ENCODE measurements at places on chromosomes 2 and 18.

GRCh38 chr2:88638743-88639142, 11.5 kb upstream of the EIF2AK3 start:
- DNase-seq = no peak

DNA sequence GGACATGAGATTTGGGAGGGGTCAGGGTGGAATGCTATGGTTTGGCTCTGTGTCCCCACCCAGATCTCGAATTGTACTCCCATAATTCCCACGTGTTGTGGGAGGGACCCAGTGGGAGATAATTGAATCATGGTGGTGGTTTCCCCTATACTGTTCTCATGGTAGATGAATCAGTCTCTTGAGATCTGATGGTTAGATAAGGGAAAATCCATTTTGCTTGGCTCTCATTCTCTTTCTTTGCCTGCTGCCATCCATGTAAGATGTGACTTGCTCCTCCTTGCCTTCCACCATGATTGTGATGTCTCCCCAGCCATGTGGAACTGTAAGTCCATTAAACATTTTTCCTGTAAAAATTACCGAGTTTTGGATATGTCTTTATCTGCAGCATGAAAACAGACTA, 80.9 kb upstream of the GALNT5 start:
- no peak for DNase-seq

DNA sequence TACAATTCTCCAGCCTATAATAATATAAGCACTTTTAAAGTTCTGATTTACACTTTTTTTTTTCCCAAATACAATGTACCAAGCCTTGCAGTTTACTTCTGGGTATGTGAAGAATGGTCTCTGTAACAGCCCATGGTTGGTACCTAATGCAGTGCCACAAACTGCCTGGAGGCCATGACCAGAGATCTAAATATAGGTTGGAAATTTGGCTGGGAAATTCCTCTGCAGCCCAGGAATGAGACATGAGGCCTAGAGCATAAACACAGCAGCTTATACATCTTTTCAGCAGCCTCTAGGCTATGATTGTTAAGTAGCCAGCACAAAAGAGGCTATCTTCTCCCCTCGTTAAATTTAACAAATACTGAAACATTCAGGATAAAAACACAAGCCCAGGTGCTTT, 432.0 kb upstream of the FAM98A start:
- no peak for DNase-seq

DNA sequence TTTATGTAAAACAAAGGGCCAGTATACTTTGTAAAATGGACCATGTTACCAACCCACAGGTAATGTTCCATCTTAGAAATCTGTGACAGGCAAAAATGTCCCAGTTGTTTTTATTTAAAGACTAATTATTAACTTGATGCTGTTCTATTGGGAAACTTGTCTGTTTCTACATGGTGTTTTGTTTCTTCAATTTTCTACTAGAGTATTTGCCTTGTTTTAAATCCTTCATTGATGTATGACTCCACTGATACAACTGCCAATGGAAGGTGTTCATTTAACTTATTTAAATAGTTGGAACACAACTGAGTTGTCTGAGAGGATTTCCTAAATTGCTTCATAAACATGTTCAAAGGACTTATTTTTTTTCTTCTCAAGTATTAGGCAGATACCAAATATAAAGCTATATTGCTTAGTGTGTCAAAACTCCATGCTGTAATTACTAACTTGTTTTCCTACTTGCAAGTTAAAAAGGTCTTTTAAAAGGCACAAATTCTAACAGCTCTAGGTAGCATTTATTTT, 152.0 kb upstream of the XPO1 start:
- DNase-seq = no peak

GRCh38 chr2:219912491-219912921, 285.1 kb downstream of the SLC4A3 start:
- no peak for DNase-seq

- DNase-seq = no peak
These were observed 70.3 kb downstream of the VAPA start for GRCh38 chr18:9984080-9984479.

DNA sequence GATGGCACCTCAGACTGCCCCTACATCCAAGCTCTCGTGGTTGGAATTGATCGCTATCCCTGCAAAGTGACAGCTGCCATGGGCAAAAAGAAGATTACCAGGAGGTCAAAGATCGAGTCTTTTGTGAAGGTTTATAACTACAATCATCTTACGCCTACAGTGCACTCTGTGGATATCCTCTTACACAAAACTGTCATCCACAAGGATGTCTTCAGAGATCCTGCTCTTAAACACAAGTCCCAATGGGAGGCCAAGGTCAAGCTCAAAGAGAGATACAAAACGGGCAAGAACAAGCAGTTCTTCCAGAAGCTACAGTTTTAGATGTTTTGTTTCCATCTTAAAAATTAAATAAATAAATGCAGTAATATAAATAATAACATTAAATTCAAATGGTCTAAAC, 45.4 kb downstream of the INO80D start:
- no peak for DNase-seq

All from activated CD8-positive, alpha-beta memory T cell treated with anti-CD3 and anti-CD28 coated beads for 1 hour (primary cell).